ENCODE measurements at places on chromosomes 6 and 20.

DNA sequence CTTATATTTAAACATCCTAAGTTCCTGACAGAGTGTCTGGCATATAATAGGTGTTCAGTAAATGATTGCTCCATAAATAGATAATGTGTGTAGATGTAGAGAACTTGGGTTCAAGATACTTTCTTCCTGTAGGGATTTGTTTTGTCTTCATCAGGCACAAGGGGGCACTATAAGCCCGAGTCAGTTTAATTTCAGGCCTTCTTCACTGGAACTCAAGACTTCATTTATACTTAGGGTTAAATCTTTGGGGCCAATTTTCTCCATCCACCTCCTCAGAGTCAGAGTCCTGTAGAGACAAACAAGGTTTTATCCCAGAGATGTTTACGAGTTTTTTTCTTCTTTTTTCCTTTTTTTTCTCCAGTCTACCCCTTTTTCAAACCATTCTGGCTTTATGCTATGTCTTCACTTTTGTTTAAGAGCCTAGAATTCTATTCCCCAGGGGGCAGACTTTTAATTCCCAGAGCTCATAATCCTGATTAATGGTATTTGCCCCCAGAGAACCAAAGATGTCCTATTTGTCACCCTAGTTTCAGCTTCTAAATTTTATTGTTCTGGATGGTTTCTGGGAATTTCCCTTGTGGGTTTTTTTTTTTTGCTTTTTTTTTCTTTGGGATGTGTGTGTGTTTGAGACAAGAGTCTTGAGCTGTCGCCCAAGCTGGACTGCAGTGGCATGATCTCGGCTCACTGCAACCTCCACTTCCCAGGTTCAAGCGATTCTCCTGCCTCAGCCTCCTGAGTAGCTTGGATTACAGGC, 88.4 kb downstream of the HFE start:
- DNase-seq, result no peak

GRCh38 chr6:26520850-26521599, 17.1 kb upstream of the HMGN4 start:
- peak; percentile 35 for DNase-seq

- DNase-seq, result no peak
Measured at GRCh38 chr20:22962567-22963439, 72.3 kb upstream of the SSTR4 start.

DNA sequence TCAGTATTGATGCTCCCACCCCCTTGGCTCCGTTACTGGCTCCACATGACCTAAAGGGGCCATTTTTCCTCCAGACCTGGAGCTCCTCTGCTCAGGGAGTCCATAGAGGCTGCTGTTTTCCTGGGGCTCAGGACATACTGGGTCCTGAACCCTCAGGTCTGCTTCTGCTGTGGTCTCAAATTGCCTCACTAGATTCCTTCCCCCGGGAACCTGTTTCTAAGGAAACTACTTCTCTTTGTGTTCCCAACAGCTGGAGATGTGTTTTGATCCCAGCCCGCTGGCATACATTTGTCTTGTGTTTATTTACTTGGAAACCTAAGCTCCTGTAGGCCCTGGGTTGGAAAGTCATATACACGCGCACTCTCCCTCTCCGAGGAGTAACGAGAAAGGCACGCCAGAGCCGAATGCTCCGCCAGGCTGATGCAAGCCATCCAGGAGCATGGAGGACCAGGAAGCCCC, 222.8 kb downstream of the UST start:
- no peak for DNase-seq

GRCh38 chr6:11791354-11792107, 12.9 kb upstream of the ADTRP start:
- no peak for DNase-seq

All from NT2/D1 (cell line).